ENCODE measurements at places on chromosomes 6 and 20.
A peak's percentile ranks its signal among the peaks of the same experiment; 100 is the strongest.

- DNase-seq: no peak
These were observed 7.3 kb downstream of the STK38 start for GRCh38 chr6:36539814-36540568.

GRCh38 chr6:101806241-101806640 lies 412.7 kb downstream of the GRIK2 start:
- DNase-seq: no peak

- no peak for DNase-seq
These were observed 63.0 kb downstream of the RIPOR2 start for GRCh38 chr6:24872779-24873178.

DNA sequence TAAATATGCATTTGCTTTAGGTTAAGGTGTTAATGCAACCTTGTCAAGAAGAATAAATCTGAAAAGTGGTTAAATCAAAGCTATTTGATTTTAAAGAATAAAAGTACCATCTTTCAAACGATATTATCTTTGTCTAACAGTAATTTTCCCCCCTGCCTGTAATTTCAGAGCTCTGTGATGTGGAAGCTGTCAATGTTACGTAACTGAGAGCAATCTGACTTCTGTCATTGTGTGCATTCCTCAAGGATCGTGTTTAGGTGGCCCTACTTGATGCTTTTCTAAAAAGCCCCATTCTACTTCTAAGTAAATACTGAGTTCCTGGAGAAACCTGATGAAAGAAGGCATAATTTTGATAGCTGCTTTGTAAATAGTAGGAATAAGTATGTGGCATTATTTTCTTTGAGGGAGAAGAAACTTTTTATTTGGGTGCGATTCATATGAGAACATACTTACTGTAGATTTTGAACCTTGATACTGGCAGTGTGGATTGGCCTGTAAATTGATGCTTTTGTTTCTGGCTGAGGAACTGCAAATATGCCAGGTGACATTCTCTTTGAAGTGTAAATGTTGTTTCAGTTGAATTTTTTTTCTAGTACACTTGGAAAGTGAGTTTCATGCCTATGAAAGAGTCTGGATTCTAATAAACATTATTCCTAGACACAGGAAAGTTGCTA lies 529.6 kb upstream of the FLRT3 start:
- no peak for DNase-seq

- DNase-seq: no peak
These were observed 55.6 kb upstream of the NEDD9 start for GRCh38 chr6:11288065-11288464.

- DNase-seq: no peak
These were observed 44.8 kb downstream of the AGPAT4 start for GRCh38 chr6:161228921-161229591.

DNA sequence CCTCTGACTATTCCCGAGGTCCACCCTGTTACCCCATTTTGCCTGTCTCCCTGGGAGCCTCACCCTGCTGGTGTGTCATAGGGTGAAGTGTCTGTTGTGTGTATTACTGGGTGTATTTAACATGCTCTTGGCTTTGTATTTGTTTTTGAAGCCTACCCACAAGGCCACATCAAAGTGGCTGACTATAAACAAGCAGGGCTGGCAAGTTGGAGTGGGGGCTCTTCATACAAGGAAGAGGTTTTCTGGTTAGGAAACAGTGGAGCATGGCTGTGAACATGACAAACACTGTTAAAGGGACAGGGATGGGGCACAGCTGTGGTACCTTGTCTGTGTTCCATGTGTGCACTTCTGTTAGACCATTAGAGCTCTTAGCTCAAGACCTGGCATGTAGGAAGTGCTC lies 26.3 kb downstream of the HECA start:
- no peak for DNase-seq

GRCh38 chr6:42714098-42714761 lies 8.2 kb downstream of the PRPH2 start:
- DNase-seq: no peak

DNA sequence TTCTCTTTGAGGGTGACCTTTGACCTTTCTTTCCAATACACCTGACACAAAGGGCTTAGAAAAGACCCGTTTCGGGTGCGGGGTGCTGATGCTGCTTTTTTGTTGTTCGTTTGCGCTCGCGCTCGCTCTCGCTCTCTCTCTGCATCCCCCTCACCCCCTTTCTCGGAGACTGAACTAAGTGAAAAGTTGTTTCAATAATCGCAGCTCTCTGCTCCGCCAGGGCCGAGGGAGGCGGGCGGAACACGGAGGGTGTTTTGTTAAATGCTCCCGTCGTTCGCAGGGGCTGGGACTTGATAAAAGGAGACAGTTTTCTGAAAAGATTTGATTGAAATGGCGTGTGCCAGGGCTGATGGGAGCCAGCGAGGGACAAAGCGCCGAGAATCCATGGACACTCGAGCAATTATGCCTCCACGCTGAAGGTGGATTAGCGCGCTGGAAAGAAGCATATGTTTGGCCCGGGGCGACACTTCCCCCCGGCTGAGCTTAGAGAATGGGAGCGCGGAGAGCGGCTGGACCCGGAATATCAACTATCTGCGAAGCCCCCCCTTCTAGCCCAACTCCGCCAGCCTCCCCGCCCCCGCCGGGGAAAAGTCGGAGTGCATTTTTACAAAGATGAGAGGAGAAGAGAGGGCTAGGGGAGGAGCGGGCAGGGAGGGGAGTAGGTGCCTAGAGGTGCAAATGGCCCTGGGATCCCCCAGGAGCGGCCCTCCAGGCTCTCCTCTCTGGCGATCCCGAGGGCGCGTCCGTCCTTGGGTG lies 25.0 kb downstream of the TFAP2A start:
- DNase-seq: no peak

- DNase-seq: peak; percentile 18
These were observed 501 bp downstream of the PLCG1 start for GRCh38 chr20:41137614-41138474.

DNA sequence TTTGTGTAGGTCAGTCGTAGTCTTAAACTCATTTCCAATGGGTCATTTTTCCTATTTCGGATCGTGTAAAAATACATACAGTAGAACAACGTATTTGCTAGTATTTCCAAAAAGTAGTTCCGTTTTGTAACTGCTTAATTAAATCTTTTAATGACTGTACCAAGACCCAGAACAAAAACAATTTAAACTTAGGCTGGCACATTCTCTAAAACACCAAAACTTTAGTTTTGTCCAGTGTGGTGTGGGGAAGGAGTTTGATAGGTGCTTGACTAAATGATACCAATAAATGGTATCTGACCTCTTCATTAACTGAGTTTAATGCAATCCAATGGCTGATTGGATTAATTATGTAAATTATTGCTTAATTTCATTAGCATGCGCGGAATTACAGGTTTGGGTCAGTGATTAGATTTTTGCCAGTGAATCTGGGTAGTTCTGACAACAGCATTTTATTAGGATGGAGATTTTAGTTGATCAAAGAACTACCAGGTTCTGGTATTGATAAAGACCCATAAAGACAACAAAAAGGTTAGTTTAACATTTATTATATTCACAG lies 20.8 kb downstream of the OR2B2 start:
- DNase-seq: no peak

DNA sequence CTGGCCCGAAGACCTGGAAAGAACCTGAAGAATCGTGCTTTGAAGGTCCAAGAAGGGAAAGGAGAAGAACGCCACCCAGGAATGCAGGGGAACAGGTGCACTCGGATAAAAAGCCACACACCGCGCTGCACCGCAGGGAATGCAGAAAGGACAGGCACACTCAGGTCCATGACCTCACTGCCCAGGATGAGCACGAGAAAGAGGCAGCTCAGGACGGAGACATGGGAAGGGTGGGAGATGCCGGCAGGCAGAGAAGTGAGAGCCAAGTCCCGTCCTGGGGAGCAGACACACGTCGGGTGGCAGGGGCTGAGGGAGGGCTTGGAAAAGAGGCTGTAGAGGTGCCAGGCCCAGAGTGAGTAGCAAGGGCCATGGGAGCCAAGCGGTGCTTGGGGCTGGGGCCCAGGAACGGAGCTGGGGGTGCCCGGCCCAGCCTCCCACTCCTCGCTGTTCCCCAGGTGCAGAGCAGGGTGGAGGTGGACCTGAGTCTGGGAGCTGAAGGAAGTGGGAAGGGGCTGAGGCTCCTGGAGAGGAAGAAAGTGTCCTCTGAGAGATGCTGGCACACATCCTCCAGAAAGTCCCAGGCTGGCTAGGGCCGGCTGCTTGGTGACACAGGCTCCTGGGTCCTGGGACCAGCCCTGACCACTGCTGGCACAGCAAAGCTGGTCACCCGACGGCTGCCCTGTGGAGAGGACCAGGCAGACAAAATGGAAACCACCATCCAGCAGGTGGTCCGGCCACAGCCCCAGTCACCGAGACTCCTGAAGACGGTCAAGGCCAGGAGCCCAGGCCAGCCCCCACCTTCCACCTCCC lies 91.3 kb downstream of the PSMB1 start:
- DNase-seq: no peak

- no peak for DNase-seq
These were observed 19.7 kb upstream of the ULBP3 start for GRCh38 chr6:150088481-150089154.

GRCh38 chr20:16539280-16540021 lies 33.8 kb downstream of the KIF16B start:
- no peak for DNase-seq

GRCh38 chr6:45353654-45354053 lies 24.1 kb downstream of the SUPT3H start:
- DNase-seq: no peak

DNA sequence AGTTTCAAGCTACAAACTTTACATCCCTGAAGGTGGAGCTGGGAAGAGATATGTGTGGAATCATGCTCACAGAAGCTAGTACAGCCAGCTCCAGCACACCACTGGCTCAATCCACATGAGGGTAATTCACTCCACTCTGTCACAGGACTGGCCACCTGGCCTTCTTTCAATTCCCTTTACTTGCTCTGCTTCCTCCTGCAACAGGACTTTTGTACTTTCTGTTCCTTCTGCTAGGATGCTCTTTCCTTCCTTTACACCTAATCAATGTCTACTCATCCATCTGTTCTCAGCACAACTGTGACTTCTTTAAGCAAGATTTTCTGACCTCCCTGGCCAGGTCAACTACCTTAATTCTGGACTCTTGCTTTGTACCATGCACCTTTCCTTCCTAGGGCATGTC lies 39.4 kb upstream of the MYB start:
- DNase-seq: no peak

- DNase-seq: no peak
These were observed 370.5 kb upstream of the RSPO3 start for GRCh38 chr6:126747728-126748540.
